ENCODE measurements at places on chromosomes 3 and 15.
A peak's percentile ranks its signal among the peaks of the same experiment; 100 is the strongest.

DNA sequence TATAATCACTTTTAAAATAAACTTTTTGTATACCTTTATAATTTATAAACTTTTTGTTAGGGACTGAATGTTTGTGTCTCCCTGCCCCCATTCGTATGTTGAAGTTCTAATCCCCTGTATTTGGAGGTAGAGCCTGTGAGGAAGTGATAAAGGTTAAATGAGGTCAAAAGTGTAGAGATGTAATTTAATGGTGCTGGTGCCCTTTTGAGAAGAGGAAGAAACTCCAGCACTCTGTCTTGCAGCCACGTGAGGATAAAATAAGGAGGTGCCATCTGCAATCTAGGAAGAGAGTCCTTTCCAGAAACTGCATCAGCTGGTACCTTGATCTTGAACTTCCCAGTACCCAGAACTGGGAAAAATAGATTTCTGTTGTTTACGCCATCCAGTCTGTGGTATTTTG is 106.1 kb upstream of the RGMA start:
- no peak for DNase-seq

DNA sequence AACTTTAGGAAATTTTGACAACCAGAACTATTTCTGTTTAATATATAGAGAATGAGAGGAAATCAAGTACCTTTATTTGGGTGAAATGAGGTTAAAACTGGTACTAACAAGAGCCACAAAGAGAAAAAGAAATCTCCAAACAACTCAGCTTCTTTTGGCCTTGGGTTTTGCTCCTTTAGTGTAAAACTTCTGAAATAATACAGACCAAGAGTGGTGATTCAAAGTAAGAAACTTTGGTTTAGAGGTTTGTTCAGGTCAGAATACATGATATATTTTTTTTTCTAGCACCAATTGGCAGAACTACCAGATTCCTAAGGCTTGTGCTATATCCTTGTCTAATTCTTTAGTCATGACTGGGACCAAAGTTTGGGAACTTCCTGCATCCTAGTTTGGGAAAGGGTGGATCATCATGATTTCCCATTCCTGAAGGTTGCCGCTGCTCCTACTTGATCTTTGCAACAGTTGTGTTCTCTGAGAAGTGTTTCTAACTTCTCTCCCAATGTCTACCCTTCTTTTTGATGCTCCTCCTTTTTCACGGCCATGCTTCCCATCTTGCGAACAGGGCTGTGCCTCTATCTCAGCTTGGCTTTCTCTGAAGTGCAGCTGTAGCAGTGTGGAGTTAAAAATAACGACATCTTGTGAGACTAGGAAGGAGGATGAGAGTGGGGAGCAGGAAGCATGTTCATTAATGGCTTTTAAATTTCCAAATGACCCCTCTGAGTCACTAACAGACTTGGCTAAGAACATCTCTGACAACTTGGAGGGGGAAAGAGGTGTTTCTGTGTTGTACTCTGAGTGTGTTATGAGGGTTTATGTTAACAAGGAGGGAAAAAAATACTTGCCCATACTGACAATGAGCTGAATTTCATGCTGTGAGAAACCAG is 87.7 kb downstream of the KCNAB1 start:
- DNase-seq, result no peak

GRCh38 chr3:44000586-44000985 is 241.1 kb upstream of the TOPAZ1 start:
- peak; percentile 52 for DNase-seq

DNA sequence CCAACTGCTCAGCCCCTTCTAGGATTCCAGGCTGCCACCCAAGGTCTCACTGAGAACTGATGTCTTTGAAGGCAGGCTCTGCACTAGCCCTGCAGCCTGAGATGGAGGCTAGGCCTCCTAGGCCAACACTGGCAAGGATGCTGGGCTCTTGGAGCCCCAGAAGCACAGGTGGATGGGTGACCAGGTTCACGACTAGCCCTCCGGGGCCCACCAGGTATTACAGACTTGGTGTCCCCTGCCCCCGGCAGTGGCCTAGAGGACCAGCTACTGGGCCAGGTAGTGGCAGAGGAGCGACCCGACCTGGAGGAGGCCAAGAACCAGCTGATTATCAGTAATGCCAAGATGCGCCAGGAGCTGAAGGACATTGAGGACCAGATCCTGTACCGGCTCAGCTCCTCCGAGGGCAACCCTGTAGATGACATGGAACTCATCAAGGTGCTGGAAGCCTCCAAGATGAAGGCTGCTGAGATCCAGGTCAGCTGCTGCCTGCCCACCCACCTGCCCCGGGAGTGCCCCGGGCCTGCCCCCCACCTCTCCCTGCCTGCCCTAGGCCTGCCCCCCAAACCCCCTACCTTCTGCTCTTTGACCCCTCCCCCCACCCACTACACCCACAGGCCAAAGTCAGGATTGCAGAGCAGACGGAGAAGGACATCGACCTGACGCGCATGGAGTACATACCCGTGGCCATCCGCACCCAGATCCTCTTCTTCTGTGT is 52.5 kb downstream of the SEMA3G start:
- no peak for DNase-seq

GRCh38 chr3:17619968-17620367 is 122.5 kb downstream of the TBC1D5 start:
- DNase-seq, result no peak

DNA sequence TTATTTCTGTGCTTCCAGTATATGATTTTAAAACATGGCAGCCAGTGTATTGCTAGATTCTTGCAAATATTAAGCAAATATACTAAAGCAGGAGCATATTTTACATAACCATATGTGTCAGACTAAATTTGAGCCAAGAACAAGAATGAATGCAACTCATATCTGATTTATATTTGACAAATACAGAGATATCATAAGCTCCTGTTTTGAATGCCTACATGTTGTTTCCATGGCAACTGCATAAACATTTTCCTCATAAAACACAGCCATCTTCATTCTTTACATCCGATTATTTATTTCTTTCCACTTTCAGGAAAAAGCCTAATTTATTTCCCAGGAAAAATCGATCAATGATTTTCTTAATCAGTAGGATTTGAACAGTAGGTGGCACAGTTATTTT is 172.2 kb upstream of the TSPAN3 start:
- DNase-seq, result no peak

DNA sequence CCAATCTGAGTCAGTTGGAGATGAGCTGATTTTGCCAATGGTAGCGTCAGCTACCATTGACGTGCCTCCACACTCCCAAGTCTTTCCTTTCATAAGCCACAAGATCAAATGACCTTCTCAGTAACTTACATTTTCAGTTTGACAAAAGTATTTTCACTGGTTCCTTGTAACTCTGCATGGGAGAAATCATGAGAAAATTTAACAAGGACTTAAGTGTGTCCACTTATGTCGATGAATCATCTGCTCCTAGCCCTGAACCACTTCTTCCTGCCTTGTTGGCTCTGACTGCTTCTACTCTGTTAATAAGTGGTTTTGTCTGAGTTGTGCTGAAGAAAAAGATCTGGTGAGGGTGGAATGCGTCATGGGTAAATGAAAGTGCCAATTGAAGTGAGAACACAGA is 101.2 kb downstream of the NFKBIZ start:
- peak; percentile 99 for DNase-seq

DNA sequence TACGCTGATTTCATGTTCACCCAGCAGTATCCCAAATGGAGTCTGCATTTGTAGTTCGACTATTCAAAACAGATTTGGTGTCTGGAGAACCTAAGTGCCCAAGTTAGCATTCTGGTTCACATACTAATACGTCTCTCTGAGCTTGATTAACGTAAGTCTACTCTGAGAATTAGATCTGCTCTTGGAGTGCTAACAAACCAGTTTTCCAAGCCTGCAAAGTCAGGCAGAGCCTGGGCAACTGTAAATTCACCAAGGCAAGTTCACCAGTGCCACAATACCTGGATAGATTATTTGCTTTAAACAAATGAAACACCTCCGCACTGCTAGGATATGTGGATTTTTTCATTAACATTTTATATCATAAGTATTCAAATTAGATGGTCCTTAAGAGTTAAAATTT is 912.6 kb downstream of the ROBO1 start:
- no peak for DNase-seq

GRCh38 chr3:154131830-154132229 is 10.6 kb downstream of the ARHGEF26 start:
- no peak for DNase-seq

DNA sequence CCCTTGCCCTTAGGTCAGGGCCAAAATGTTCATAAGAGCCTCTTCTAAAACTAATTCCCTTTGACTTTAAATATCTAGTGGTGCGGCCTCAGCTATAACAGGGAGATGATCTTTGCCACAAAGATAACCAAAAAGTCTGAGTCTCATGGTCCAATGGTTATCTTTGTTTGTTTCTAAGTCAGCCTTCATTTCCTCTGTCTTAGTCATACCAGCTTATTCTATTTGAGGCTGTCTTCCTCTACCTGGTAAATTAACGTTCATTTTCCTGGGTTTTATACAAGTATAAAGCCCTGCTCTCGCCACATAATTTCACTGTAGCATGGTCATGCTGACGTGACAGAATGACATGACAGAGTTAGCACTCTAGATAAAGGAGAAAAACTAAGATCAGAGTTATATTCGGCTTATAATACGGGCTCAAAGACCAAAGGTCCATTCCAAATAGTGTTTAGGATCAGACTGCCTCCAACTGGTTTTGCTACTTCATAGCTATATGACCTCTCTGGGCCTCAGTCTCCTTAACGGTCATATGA is 18.4 kb downstream of the ZNF860 start:
- DNase-seq, result peak; percentile 39

DNA sequence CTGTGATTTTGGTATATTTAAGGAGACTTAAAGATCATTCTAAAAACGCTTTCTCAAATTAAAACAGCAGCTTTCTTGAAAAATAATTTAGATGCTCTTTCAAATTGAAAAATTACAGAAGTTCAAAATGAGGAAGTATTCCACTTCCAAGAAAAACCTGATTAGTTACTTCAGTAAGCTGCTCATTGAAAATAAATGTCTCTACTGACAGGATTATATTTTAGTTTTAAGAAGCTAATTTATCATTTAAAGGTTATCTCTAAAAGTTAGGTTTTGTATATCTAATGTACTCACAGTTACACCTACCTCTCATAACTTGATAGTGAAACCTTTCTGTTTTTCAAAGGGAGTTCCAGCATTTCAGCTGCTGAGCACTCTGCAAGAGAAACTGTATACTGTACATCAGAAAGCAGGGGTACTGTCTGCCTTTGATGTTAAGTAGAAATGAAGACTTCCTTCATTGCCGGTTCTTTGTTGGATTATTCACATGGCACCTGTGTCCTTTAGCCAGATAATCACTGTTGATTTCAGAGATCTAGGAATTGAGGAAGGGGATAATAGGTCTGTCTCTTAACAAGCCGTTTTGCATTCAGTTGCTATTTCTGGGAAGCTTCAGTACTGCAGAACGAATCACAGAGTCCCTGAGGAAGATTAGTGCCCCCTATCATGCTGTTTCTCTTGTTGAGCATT is 161.6 kb downstream of the TCF12 start:
- DNase-seq, result no peak

Data from kidney tubule cell (primary cell).